Tibial nerve (tissue), 4 donors: ENCODE measurements at places on chromosomes 5 and 9.

- H3K27me3 ChIP-seq = no peaks in the 10 kb centered on the region
- DNase-seq = no peak
- no peak overlapping the region for H3K27ac ChIP-seq
- H3K4me3 ChIP-seq = no peak overlapping the region
Measured at GRCh38 chr5:19564036-19564435, 424.0 kb downstream of the CDH18 start.

GRCh38 chr5:140365282-140365681, 5.3 kb downstream of the SLC4A9 start:
- no peaks in the 10 kb centered on the region for H3K27me3 ChIP-seq
- H3K36me3 ChIP-seq = no peaks in the 10 kb centered on the region
- H3K4me3 ChIP-seq = no peak overlapping the region
- no peak overlapping the region for H3K27ac ChIP-seq
- no peak for DNase-seq
- H3K4me1 ChIP-seq = no peaks in the 10 kb centered on the region

DNA sequence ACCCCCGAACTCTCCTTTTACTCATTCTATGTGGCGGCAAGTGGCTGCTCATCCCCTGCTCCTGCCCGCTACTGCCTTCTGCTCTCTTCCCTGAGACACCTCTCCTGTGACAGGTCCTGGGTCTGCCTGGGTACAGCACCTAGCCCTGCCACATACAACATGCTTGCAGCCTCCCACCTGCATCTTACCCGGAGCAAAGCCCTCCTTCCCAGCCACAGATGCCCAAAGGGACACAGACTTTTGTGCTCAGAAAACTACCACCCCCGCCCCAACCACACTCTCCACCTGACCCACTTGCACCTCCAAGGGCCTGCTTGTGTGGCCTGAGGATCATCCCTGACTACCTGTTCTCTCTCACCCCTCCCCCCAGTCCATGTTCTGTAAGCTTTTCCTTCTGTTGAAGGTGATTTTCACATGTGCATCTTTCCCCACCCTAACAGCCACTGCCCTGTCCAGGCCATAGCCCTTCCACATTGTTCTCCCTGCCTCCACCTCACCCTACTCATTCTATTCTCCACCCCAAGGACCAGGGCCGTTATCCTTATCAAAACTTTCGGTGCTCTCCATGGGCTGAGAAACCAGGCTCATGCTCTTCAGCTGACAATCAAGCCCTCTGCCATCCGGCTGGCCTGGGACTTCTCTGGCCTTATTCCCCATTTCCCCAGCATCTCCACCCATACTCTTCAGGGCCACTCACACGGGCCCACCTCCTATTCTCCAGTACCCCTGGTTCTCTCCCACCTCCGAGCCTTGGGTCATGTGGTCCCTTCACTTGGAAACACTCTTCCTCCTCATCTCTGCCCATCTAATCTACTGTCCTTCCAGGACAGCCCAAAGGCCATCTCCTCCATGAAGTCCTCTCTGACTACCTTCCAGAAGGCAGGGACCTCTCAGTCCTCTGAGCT, 46.4 kb upstream of the ALDH1B1 start:
- no peaks in the 10 kb centered on the region for H3K27me3 ChIP-seq
- H3K27ac ChIP-seq = no peak overlapping the region
- DNase-seq = no peak
- H3K4me1 ChIP-seq = no peaks in the 10 kb centered on the region
- no peaks in the 10 kb centered on the region for H3K36me3 ChIP-seq

DNA sequence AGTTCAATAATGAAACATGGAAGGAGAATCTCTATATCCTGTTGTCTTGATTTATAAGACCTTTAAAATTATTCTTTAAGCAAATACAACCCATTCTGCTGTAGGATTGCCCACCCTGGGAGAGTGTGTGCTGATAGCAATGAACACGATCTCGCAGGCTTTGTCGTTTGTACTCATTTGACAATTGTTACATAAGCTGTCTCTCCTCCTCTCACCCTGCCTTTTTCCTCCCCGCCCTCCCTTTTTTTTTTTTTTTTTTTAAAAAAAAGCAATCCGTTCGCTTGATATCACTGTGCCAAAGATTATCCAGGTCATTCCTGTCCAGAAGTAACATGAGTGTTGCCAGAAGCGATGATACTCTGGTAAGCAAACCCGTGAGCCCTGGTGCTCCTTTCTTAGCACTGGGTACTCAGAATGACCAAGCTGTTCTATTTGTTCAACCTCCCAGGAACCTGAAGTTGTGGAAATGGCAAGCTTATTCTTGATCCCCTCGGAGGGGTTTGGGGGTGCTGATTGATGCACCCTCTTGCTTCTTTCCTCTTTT, 82.7 kb upstream of the CTSL start:
- no peaks in the 10 kb centered on the region for H3K27me3 ChIP-seq
- H3K36me3 ChIP-seq = peaks cover 7% of the 10 kb centered on the region
- DNase-seq = no peak
